ENCODE measurements at places on chromosomes 11 and 22. TPM values are rescaled to one million over a fixed set of nuclear protein-coding genes. Genes with fewer than 3 reads are reported as not detected.

AIFM3 gene
- total RNA-seq = 4.3 TPM

RGL4 gene
- not detected for total RNA-seq

- no peak for DNase-seq
Observed at GRCh38 chr11:5719703-5720495, 16.3 kb upstream of the OR56B1 start.

- no peak for DNase-seq
Observed at GRCh38 chr22:42955848-42956247, 59.1 kb downstream of the PACSIN2 start.

- no peak for DNase-seq
Observed at GRCh38 chr22:19772422-19772672, 11.8 kb downstream of the TBX1 start.

- peak; percentile 44 for DNase-seq
Observed at GRCh38 chr22:35739076-35739930, 21.6 kb downstream of the APOL5 start.

GRCh38 chr11:121613724-121614123 is 161.0 kb upstream of the SORL1-AS1 start:
- DNase-seq = no peak
